ENCODE measurements at places on chromosomes 4 and X.

- DNase-seq, result no peak
Observed at GRCh38 chr4:183333202-183333601, 11.0 kb upstream of the CLDN24 start.

GRCh38 chr4:10659251-10659650 is 25.3 kb downstream of the CLNK start:
- no peak for DNase-seq

- DNase-seq, result no peak
Observed at GRCh38 chr4:16227462-16227868, 1.2 kb upstream of the TAPT1 start.

DNA sequence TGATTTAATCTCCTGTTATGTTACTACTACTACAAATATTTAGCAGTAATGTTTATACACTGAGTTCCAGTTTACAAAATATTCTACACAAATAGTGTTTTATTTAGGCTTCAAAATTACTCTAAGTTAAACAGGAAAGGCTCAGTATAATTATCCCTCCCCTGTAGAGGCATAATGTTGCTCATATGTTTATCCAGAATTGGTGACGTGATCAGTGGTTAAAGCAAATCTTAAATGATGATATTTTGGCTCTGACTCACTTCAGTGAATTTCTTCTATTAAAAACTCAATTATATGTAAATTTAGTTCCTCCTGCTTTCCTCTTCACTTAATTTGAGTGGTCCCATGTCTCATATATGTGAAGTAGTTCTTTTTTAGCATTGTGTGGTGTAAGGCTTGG is 438.5 kb downstream of the ADGRL3 start:
- no peak for DNase-seq

DNA sequence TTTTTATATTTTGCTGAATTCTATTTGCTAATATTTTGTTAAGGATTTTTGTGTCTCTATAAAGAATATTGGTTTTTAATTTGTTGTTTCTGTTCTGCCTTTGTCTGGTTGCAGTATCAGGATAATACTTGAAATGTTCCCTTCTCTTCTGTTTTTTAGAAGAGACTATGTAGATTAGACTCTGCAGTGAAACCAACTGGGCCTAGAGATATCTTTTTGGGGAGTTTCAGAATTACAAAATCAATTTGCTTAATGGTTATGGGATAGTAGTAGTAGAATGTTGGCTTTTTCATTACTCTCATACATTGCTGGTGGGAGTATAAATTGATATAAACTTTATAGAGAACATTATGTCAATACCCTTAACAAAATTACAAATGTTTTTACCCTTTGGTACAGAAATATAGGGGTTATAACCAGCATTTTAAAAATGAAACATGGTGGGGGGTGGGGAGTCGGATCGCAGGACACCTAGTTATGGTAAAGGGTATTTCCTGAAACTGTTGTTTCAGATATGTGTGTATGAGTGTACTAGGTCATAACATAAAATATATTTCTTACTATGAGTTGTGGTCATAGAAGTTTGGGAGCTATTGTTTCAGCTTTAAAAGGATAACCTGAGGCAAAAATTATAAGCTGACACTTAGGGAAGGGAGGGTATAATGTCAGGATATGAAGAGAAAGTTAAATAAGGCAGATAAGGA is 29.0 kb downstream of the CLOCK start:
- no peak for DNase-seq

All from NCI-H2107 (cell line).